Left renal cortex interstitium (tissue), 4 donors: ENCODE measurements at places on chromosomes 5 and 9. TPM values are rescaled to one million over a fixed set of nuclear protein-coding genes. Genes with fewer than 3 reads are reported as not detected.

FSTL4 gene
- 0.99 TPM for polyA plus RNA-seq

DNA sequence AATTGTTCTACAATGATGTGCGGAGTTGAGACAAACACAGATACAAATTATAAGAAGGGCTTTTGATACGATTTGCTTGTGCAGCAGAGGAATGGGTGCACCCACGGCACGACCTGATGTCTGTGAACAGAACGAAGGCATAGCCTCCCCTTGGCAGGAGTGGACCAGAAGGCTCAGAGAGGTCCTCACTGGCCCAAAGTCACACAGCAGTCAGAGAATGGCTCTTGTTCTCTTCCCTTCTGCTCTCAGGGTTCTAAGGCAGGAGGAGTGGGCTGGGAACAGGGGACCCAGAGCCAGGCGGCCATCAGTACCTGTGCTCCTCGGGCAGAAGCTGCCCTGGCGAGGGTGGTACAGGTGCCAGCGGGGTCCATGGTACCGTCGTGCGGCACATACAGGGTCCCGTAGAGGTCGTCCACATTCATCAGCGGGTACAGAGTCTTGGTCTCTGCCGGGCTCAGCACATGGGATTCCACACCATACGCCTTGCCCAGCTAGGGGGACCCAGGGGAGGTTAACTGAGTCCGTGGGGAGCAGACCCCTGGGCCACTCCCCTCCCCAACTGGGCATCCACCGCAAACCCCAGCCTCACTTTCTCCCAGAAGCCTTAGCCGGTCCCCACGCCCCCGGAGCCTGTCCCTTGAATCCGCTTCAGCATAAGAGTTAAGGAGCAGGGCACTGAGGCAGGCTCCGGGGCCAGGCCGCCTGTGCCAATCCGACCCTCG, 7.0 kb downstream of the SARDH start:
- no peak for DNase-seq

PCDHGB5 gene
- 9.7 TPM for polyA plus RNA-seq

- no peak for DNase-seq
Measured at GRCh38 chr5:153896701-153897100, 142.0 kb downstream of the FAM114A2 start.

DNA sequence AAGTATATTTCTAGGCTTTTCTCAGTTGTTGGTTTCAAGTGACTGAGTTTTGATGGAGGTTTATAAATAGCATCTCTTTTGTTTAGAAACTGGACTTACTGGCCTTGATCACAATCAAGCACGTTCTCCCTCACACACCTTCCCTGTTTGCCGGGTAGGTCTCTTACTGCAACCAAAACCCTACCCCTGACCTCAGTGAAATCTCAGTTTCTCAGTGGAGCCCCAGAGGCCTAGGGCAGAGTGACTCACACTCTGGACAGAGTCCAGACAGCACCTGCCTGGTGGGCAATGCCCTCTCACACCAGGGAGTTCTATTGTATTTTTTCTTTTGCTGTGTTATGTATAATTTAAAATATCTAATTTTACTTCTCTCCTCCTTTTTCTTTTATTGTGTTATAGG, 48.4 kb upstream of the EPB41L4B start:
- no peak for DNase-seq
